ENCODE measurements at places on chromosomes 6 and 20. TPM values are rescaled to one million over a fixed set of nuclear protein-coding genes. Genes with fewer than 3 reads are reported as not detected.
A peak's percentile ranks its signal among the peaks of the same experiment; 100 is the strongest.

- no peaks in the 10 kb centered on the region for H3K27me3 ChIP-seq
- no peaks in the 10 kb centered on the region for H3K4me1 ChIP-seq
- DNase-seq, result no peak
Observed at GRCh38 chr6:6600875-6601274, 12.4 kb downstream of the LY86 start.

TCF15 gene
- total RNA-seq, result 3.6 TPM

- no peaks in the 10 kb centered on the region for H3K27me3 ChIP-seq
- no peak overlapping the region for H3K27ac ChIP-seq
- H3K36me3 ChIP-seq, result peaks cover 26% of the 10 kb centered on the region
- no peaks in the 10 kb centered on the region for H3K4me1 ChIP-seq
- no peak overlapping the region for H3K4me3 ChIP-seq
Observed at GRCh38 chr20:32326504-32326845, 31.7 kb upstream of the ASXL1 start.

DNA sequence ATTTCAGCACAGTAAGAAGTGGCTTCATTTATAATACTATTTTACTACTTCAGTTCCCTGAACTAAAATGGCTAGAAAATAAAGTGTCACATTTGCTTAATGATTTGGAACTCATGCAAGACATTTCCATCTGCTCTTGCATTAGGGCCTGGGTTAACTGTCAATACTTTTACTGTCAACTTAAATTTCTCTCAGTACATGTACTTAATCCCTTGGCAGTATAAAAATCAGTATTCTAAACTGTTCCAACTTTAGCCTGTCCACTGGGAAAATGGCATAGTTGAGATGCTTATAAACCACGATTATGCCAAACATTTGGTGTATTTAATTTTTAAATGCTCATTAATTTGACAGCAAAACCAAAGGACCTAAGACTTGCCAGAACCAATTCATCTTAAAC lies 154.5 kb downstream of the ASCC3 start:
- DNase-seq, result no peak
- no peak overlapping the region for H3K27ac ChIP-seq
- no peaks in the 10 kb centered on the region for H3K27me3 ChIP-seq
- no peaks in the 10 kb centered on the region for H3K4me1 ChIP-seq
- H3K4me3 ChIP-seq, result no peak overlapping the region
- H3K36me3 ChIP-seq, result peaks cover 14% of the 10 kb centered on the region

- no peaks in the 10 kb centered on the region for H3K36me3 ChIP-seq
- H3K27ac ChIP-seq, result no peak overlapping the region
- peaks cover 95% of the 10 kb centered on the region for H3K27me3 ChIP-seq
- H3K4me3 ChIP-seq, result no peak overlapping the region
Observed at GRCh38 chr20:21396599-21397340, 556 bp downstream of the NKX2-4 start.

ASIP gene
- total RNA-seq, result not detected

- H3K4me1 ChIP-seq, result peaks cover 49% of the 10 kb centered on the region
- H3K4me3 ChIP-seq, result no peak overlapping the region
- H3K27ac ChIP-seq, result peak overlapping the region; percentile 74
Observed at GRCh38 chr6:13479971-13480434, 7.4 kb downstream of the GFOD1 start.

OOEP gene
- total RNA-seq, result not detected

- H3K4me3 ChIP-seq, result no peak overlapping the region
- DNase-seq, result no peak
- H3K4me1 ChIP-seq, result no peaks in the 10 kb centered on the region
- no peaks in the 10 kb centered on the region for H3K27me3 ChIP-seq
Observed at GRCh38 chr20:44370639-44371218, 15.2 kb downstream of the HNF4A start.

FOXC1 gene
- total RNA-seq, result 0.92 TPM

TMC2 gene
- total RNA-seq, result not detected

PBOV1 gene
- not detected for total RNA-seq

DNA sequence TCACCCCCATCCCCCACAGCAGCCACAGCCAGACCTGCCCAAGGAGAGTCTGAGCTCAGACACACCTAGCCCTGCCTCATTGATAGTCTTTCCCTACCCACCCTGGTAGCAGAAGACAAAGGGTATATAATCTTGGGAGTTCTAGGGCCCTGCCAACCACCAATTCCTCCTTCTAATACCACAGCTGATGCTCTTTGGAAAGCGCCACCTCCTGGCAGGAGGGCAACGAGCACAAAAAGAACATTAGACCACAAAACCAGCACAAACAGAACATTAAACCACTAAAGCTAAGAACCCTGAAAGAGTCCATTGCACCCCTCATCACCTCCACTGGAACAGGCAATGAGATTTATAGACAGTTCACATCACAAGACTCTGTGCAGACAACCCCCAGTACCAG lies 195.8 kb upstream of the FUT9 start:
- DNase-seq, result no peak
- no peak overlapping the region for H3K4me3 ChIP-seq
- H3K4me1 ChIP-seq, result no peaks in the 10 kb centered on the region
- H3K27me3 ChIP-seq, result no peaks in the 10 kb centered on the region
- H3K36me3 ChIP-seq, result no peaks in the 10 kb centered on the region

DNA sequence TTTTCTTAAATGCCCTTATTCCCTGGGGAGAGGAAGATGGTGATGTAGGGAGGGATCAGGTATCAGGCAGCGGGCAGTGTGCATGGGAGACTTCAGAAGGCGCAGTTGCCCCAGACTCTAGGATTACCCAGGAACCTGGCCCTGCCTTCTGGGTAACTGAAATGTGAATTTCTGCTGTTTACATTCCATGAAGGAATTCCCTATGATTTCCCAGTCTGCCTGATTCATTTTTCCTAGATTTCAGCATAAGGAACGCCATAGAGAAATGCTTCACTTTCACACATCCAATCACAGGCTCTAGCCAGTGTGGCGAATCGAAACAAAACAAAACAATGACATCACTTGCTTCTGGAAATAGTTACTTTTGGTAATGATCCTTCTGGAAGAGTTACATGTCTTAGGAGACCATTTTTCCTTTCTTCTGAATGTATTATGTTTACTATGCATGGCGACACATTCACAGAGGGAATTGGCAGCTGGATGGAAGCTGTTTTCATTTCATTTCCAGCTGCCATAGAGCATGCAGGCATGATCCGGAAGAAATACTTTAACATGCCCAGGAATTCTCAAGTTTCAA lies 33.3 kb downstream of the LRP11 start:
- no peaks in the 10 kb centered on the region for H3K27me3 ChIP-seq
- no peak overlapping the region for H3K27ac ChIP-seq
- no peak for DNase-seq
- peaks cover 6% of the 10 kb centered on the region for H3K4me1 ChIP-seq
- peaks cover 5% of the 10 kb centered on the region for H3K36me3 ChIP-seq

GRCh38 chr6:137039010-137039409 lies 5.8 kb downstream of the IL20RA start:
- no peaks in the 10 kb centered on the region for H3K36me3 ChIP-seq
- H3K27me3 ChIP-seq, result peaks cover 12% of the 10 kb centered on the region
- H3K27ac ChIP-seq, result no peak overlapping the region
- no peak overlapping the region for H3K4me3 ChIP-seq

DNA sequence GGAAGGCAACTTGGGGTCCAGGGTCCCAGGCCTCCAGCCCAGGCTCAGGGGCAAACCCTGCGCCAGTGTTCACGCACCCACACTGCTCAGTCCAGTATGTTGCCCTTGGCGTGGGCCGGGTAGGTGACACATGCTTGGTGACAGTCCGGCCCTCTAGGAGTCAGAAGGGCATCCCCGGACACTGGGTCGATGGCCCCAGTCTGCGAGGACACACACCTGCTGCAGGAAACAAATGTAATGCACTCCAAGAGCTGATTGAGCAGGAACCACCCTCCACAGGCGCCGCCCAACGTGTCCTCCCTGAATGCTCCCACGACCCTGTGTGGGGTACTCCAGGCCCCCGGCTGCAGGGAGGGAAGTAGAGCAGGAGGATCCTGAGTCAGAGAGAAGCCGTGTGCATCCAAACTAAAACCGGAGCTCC lies 160.7 kb downstream of the DLL1 start:
- H3K27me3 ChIP-seq, result no peaks in the 10 kb centered on the region
- no peak overlapping the region for H3K4me3 ChIP-seq
- H3K27ac ChIP-seq, result peak overlapping the region; percentile 73
- no peaks in the 10 kb centered on the region for H3K36me3 ChIP-seq
- peak; percentile 59 for DNase-seq
- H3K4me1 ChIP-seq, result peaks cover 32% of the 10 kb centered on the region

- H3K27ac ChIP-seq, result no peak overlapping the region
- H3K4me1 ChIP-seq, result no peaks in the 10 kb centered on the region
- no peak overlapping the region for H3K4me3 ChIP-seq
- no peaks in the 10 kb centered on the region for H3K27me3 ChIP-seq
Observed at GRCh38 chr6:18485660-18486435, 98.7 kb downstream of the RNF144B start.

CCN6 gene
- total RNA-seq, result not detected

- H3K4me1 ChIP-seq, result no peaks in the 10 kb centered on the region
- H3K4me3 ChIP-seq, result no peak overlapping the region
- no peaks in the 10 kb centered on the region for H3K27me3 ChIP-seq
- no peak for DNase-seq
- no peaks in the 10 kb centered on the region for H3K36me3 ChIP-seq
Observed at GRCh38 chr20:47188540-47188939, 168.0 kb downstream of the ZMYND8 start.

GRCh38 chr20:17747431-17747846 lies 47.7 kb downstream of the BANF2 start:
- no peak overlapping the region for H3K4me3 ChIP-seq
- no peak for DNase-seq
- peaks cover 7% of the 10 kb centered on the region for H3K4me1 ChIP-seq
- H3K27me3 ChIP-seq, result no peaks in the 10 kb centered on the region
- no peak overlapping the region for H3K27ac ChIP-seq

DNA sequence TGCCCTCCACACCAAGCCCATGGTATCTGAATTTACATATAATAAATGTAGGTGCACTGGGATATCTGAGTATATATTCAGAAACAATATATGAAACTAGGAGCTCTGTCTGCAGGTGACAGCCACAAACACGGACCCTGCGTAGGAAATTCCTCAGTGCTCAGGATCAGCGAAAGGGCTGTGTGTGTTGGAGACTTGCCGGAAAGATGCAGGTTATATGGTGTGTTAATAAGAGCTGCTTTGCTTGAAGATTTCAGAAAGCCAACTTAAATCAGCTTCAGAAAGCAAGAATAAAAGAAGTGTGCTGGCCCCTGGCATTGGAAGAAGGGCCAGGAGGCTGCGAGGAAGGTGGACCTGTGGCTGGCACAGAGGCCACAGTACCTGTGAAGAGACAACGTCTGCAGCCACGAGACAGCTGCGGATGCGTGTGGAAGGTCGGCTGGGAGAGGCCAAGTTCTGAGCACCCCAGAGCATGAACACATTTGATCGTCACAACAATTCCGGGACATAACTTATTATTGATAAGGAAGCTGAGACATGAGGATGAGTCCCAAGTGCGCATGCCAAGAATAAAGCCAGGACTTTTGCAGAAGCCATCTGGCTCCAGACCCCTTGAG lies 183.2 kb downstream of the DLL1 start:
- H3K4me3 ChIP-seq, result no peak overlapping the region
- H3K27ac ChIP-seq, result no peak overlapping the region
- H3K36me3 ChIP-seq, result no peaks in the 10 kb centered on the region
- no peak for DNase-seq
- no peaks in the 10 kb centered on the region for H3K27me3 ChIP-seq
- no peaks in the 10 kb centered on the region for H3K4me1 ChIP-seq

GRCh38 chr6:44698602-44699001 lies 311.1 kb downstream of the CDC5L start:
- H3K27ac ChIP-seq, result no peak overlapping the region
- no peaks in the 10 kb centered on the region for H3K27me3 ChIP-seq
- no peak for DNase-seq

DNA sequence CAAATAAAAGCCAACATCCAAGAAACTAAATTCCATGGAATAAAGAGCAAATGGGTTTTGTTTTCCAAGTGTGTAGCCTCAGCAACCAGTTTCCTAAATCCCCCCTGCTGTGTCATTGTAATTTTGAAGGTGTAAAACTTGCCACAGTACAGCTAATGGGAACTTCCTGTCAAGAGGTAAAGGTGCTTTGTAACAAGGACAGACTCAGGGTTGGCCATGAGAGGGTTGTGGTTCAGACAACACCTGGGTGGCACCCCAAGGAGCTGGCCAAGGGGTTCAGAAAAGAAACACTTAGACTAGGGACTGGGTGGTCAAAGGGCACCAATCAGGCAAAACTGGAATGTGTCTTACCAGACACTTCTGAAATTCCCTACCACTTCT lies 52.4 kb upstream of the LYRM2 start:
- peaks cover 81% of the 10 kb centered on the region for H3K36me3 ChIP-seq
- H3K27me3 ChIP-seq, result no peaks in the 10 kb centered on the region
- peaks cover 10% of the 10 kb centered on the region for H3K4me1 ChIP-seq
- H3K27ac ChIP-seq, result peak overlapping the region; percentile 1

DNA sequence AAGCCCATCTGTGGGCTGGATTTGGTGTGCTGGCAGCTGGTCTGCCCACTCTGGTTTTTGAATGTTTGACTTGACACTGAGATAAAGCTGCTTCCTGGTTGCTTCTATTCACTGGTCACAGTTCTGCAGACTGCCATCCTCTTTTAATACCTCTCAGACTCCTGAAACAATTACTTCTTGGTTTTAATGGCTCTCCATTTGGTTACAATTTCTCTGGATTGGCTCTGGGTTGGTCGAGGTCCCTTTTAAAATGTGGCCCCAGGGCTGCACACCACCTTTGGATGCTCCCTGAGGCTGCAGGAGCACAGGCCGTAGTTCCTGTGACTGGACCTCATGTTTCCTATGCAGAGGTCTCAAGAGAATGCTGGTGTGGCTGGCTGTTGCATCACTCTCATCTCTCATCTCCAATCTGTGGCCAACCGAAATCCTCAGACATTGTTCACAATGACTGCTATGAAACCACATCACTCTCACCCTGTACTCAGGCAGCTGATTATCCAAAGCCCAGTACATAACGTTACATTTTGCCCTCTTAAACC lies 98.5 kb downstream of the INSM1 start:
- H3K4me3 ChIP-seq, result no peak overlapping the region
- H3K27ac ChIP-seq, result no peak overlapping the region
- DNase-seq, result no peak
- no peaks in the 10 kb centered on the region for H3K36me3 ChIP-seq

RALGAPB gene
- 24.1 TPM for total RNA-seq

TDRD6 gene
- 1.7 TPM for total RNA-seq

DNA sequence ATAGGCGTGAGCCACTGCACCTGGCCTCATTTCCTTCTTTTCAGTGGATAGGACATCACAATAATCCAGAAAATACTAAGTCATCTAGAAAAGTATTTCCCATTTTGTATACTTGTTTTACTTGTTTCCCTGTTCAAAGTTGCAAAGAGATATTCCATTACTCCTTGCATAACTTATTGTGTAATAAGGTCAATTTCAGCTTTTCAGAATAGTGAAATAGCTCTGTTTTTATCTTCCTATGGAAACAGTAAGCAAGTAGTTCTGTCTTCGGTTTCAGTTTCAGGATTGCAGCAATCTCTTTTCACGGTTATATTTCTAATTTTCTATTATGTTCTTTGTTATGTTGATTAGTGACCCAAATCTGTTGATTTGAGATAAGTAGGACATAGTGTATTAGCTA lies 6.0 kb downstream of the STX11 start:
- no peak for DNase-seq
- H3K27ac ChIP-seq, result no peak overlapping the region
- H3K4me3 ChIP-seq, result no peak overlapping the region
- H3K27me3 ChIP-seq, result peaks cover 5% of the 10 kb centered on the region
- no peaks in the 10 kb centered on the region for H3K36me3 ChIP-seq
- H3K4me1 ChIP-seq, result peaks cover 13% of the 10 kb centered on the region

- peaks cover 3% of the 10 kb centered on the region for H3K4me1 ChIP-seq
- H3K27me3 ChIP-seq, result no peaks in the 10 kb centered on the region
- no peak overlapping the region for H3K4me3 ChIP-seq
Observed at GRCh38 chr20:9323622-9324021, 190.8 kb upstream of the LAMP5 start.

- H3K4me3 ChIP-seq, result no peak overlapping the region
- no peak for DNase-seq
- H3K27ac ChIP-seq, result no peak overlapping the region
- peaks cover 7% of the 10 kb centered on the region for H3K27me3 ChIP-seq
- H3K4me1 ChIP-seq, result no peaks in the 10 kb centered on the region
- H3K36me3 ChIP-seq, result no peaks in the 10 kb centered on the region
Observed at GRCh38 chr20:46229478-46230105, 78.7 kb downstream of the CDH22 start.

Measured in gastrocnemius medialis (tissue), 4 donors.